ENCODE measurements at places on chromosomes 5 and 9. TPM values are rescaled to one million over a fixed set of nuclear protein-coding genes. Genes with fewer than 3 reads are reported as not detected.

GRCh38 chr9:133125941-133126696 lies 5.1 kb upstream of the RALGDS start:
- peak; percentile 71 for DNase-seq

DNA sequence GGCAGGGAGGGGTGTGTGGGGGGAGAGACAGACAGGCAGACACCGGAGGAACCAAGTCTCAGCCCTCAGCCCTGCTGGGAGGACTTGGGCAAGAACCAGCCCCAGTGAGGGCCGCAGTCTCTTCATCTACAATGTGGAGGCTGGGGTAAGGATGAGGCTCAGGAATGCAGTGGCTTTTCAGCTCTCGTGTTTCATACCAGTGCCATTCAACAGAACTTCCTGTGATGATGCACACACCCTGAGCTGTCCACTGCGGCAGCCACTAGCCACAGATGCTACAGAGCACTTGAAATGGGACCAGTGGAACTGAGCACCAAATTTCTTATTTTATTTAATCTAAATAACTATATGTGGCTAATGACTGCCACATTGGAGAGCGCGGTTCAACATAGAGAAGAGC lies 10.7 kb downstream of the CAMK2A start:
- no peak for DNase-seq

GRCh38 chr5:116380621-116381020 lies 194.0 kb downstream of the SEMA6A start:
- no peak for DNase-seq

DNA sequence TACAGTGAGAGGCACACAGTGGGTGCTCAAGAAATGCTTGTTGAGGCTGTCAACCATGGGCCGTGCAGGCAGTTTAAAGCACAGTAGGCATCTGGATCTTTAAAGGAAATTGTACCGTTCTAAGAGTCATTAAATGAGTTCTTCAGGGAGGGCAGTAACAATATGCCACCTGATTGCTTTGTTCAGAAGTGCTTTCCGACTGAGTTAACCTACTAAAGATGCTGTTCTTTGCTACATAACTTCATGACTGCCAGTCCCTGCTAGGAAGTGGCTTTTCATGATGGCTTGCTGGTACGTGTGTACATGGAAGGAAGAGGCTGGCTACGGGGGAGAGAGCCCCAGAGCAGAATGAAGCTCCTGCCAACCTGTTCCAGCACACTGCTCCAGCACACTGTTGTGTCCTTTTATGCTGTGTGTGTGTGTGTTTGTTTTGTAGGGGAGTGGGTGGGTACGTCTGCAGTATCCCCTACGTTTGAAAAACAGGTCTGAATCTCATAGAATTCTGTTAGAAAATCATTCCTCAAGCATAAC lies 41.9 kb upstream of the PPP2R2B start:
- DNase-seq, result no peak

GRCh38 chr5:175284806-175285205 lies 159.2 kb downstream of the DRD1 start:
- DNase-seq, result no peak

DNA sequence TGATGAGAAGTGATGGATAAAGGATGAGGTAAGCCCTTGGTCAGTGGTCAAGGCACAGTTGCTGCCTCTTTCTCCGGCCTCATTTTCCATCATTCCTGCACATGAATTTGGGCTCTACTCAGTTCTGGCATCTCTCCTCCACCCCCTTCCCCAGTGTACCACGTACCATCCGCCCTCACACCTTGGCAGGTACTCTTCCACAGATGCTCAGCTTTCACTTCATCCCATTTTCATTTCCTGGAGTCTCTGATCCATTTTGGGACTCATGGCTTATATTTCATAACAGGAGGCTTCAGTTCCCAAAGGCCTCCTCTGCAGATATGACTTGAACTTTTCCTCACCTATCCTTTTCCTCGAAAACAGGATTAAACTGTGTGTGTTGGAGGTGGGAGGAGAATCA lies 326.7 kb downstream of the ASTN2 start:
- DNase-seq, result no peak

DNA sequence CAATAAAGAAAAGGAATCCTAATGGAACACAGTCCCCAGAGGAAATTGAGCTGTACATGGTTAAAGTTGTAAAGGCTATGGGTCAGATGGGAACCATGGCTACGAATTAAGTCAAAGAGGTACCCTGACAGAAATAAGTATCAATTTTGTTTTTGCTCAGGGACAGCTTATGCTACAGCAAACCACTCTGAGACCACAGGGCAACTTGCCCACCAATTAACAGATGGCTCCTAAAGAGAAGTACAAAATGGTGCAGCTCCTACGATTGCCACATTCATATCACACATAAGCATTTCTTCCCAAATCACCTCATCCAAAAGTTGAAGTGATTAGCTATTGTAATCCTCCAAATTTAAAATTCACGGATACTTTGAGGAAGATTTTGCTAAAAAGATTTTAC lies 83.0 kb downstream of the ELAVL2 start:
- no peak for DNase-seq

DNA sequence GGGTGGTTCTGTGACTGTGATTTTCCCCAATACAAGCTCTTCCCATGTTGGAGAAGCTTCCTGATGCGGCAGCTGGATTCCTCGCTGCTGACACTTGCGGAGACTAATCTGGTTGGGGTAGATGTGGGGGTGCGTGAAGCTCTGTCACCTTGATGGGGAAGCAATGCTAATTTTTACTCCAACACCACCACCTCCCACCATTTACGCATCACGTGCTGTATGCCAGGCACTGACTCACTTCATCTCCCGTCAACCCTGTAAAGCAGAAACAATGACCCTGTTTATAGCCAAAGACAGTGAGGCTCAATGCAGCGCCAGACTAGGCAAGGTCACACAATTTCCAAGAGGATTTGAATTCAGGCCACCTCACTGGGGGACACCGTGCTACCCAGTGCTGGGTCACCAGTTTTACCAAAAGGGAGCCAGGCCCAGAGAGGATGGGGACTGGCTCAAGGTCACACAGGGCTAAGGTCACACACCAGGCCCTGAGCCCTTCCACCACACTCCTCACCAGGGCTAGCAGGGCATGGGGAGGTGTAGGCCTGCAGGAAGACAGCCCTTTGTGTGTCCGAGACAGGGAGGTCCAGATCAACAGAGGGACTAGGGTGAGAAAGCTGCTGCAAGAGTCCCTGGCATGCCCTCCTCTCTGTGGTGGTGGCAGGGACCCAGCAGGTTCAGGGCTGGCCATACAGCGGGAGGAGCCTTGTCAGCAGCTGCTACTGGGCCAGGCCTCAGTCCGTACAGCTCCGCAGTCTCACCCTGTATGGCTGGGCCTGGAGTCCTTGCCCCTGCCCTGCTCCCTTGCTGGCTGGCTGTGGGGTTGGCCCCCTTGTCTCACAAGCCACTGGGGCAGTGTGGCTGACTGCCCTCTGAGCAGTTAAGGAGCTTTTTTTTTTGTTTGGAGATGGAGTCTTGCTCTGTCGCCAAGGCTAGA lies 3.3 kb downstream of the STKLD1 start:
- no peak for DNase-seq

DNA sequence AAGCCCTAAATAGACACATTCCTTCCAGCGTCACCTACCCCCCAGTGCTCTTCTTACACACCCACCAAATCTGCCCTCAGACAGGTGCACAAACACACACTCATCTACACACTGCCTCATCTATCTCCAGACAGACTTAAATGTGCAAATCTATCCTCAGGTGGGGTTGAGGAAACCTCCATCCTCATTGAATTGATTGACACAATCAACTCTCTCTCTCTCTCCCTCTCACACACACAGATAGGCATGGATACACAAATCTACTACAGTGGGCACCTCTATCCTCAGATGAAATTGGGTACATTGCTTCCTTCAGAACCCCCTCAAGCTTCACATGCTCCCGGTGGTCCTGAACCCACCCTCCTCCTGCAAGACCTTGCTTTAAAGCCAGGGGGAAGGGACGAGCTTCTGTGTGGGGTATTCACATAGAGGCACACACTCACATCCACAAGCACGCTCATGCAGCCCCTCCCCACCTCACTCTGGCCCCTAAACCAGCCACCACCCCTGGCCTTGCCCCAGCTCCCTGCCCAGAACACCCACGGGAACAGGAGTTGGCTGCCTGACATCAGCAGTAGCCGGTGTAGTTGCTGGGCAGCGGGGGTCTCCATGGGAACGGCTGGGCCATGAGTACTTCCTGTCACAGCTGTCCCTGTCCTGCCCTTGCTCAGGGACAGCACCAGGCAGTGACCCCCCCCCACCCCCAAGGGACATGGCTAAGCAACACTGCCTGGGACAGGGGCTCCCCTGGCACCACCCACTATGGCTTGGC lies 22.8 kb downstream of the PCDH1 start:
- DNase-seq, result no peak

GRCh38 chr9:37908698-37909186 lies 4.8 kb upstream of the SLC25A51 start:
- DNase-seq, result no peak

- peak; percentile 43 for DNase-seq
These were observed 91.6 kb downstream of the PRELID2 start for GRCh38 chr5:145743396-145744061.

GRCh38 chr9:137055385-137056364 lies 1.8 kb upstream of the ENTPD2 start:
- no peak for DNase-seq

GRCh38 chr5:19950897-19951296 lies 37.1 kb downstream of the CDH18 start:
- DNase-seq, result no peak

- DNase-seq, result no peak
These were observed 472.1 kb upstream of the TNC start for GRCh38 chr9:115590011-115590410.

GRCh38 chr9:109556061-109556460 lies 58.0 kb upstream of the PTPN3 start:
- no peak for DNase-seq

DNA sequence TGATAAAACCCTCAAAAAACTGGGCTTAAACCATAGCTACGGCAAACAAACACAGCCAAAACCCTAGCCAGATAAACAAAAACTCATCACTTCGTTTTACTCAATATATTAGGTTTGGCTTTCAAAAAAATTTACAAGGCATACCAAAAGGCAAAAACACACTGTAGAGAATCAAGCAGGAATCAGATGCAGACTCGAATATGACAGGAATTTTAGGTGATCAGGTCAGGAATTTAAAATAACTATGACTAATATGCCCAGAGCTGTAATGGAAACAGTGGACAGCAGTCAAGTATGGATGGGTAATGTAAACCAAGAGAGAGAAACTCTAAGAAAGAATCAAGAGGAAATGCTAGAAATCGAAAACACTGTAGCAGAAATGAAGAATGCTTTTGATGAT lies 26.5 kb upstream of the DOCK2 start:
- DNase-seq, result no peak

MZB1 gene
- total RNA-seq, result 61.1 TPM

EGFL7 gene
- 1.1 TPM for total RNA-seq

NKD2 gene
- 4.2 TPM for total RNA-seq

IER5L gene
- 6.1 TPM for total RNA-seq
